Stimulated activated CD8-positive, alpha-beta memory T cell treated with anti-CD3 and anti-CD28 coated beads, Interleukin-4, amount 100 ng/mL, for 1 hour (primary cell): ENCODE measurements at places on chromosomes 7 and 10.

- no peak for DNase-seq
Observed at GRCh38 chr7:151597541-151598444, 78.1 kb upstream of the RHEB start.

GRCh38 chr10:105262666-105263065, 621.6 kb downstream of the SORCS3 start:
- no peak for DNase-seq

DNA sequence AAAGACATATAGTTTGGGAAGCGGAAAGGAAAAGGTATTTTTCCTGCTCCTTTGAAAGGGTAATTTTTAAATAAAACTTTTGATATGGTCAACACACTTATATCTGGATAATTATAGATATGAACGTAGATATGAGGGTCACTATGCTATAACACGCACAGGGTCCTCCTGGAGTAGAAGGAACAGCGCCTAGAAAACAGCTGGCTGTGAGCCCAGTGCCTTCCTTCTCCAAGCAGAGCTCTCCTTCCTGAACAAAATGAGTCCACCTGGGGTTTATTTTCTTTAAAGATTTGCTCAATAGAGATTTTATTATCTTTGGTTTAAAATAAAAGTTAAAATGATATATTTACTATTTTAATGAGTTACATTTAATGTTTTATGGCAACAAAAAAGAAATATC, 13.1 kb downstream of the STEAP1 start:
- no peak for DNase-seq

- no peak for DNase-seq
Observed at GRCh38 chr10:3499120-3499519, 285.9 kb downstream of the KLF6 start.

GRCh38 chr7:6299774-6300173, 27.4 kb upstream of the CYTH3 start:
- DNase-seq, result no peak

DNA sequence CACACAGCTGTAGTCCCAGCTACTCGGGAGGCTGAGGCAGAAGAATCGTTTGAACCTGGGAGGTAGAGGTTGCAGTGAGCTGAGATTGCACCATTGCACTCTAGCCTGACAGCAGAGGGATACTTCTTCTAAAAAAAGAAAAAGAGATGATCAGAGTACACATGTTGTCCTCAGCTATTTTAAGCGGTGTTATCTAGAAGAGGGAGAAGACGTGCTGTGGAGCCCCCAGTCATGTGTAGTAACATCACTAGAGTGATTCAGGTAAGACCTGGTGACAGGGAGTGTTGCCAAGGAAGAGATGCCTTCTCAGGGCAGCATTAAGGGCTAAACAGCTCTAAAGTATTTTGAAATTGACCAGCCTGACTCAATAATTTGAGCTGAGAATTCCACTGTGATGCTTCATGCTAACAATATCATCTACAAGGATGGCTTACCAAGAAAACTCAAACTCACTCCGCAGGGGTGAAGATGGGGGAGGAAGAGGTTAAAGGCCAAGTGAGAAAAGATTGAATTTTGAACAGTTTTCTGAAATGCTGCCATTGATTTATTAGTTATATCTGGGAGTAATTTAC, 97.4 kb downstream of the KLF6 start:
- no peak for DNase-seq

GRCh38 chr10:87506956-87507355, 2.3 kb downstream of the MINPP1 start:
- no peak for DNase-seq

GRCh38 chr10:12873172-12873571, 128.3 kb downstream of the CCDC3 start:
- DNase-seq, result no peak

DNA sequence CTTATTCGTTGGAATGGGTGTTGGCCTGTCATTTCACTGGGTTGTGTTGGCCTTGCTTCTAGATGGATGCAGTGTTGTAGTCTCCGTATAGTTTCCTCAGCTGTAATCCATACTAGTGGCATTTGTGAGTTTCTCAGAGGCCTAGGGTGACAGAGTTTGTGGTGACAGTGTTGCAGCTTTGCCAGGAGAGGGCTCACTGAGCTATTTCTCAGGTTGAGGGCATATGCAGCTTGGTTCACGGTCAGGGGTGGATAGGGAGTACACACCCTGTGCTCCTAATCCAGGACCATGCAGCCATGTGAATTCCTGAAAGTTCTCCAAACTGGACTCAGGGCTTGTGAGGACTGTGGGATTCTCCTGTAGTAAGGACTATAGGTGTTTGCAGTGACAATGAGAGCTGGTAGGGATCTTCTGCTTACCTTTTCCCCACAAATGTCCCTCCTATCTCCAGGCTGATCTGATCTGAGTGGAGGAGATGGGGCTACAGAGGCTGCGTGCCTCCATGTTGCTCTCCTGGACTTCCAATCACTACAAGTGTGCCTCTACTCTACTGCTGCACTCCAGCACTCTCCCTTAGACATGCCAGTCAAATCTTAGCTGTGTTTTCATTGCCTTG, 229.0 kb downstream of the STK31 start:
- DNase-seq, result no peak

DNA sequence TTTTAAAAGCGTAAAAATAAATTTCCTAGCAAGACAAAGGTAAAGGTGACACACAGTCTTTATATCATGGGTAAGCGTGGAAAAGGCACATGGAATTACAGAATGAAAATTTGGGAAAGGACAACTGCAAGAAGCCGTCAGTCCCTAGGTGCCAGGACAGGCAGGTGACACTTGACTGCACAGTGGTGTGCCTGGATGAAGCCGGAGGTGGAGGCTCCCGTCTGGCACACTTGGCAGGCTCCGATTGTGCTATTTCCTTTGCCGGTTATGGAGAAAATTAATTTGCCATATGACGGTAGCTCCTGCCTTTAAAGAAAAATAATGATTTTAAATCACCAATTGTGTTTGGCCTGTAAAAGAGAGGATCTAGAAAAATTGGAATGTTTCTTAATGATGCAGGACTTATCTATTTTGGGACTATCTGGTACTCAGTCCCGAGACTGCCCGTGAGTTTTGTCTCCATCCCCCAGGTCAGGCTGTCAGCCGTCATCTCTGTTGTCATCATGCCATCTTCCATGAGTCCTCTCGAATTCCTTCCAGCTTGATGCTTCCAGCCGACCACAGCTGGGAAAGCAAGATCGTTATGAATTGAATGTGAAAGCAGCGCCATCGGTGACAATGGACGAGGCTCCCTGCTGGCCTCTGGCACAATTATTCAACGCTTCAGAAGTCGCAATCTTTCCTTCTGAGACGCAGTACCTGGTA, 56.2 kb upstream of the MGMT start:
- no peak for DNase-seq

DNA sequence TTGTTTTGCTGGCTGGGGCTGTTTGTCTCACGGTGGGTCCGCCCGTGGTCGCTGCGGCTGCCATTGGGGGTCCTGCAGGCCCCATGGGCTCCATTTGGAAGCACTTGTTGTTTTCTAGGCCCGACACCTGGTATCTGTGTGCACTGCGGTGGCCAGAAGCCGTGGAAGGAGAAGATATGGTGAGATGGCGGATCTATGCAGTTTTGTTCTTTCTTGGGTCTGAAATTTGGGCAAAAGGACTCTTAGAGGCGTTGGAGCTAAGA, 109.5 kb upstream of the SHH start:
- no peak for DNase-seq

- no peak for DNase-seq
Observed at GRCh38 chr10:52256832-52257691, 57.0 kb upstream of the DKK1 start.

GRCh38 chr7:16637379-16637778, 8.2 kb downstream of the ANKMY2 start:
- no peak for DNase-seq

DNA sequence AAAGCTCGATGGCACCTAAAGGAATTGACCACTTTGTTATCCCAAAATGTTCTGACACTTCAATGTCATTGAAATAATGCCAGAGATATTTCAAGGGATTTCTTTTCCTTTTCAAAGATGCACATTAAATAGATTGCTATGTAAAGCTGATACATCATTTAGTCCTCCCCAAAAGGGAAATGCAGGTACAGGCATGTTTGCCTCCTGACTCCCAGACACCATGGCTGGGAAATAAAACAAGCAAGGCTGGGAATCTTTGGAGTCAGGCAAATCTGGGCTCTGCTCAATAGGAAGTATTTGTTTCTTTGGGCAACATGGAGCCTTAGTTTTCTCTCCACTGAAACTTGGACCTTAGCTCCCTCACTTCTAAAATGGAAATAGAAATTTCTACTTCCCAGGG, 230.8 kb upstream of the LRRTM3 start:
- no peak for DNase-seq

DNA sequence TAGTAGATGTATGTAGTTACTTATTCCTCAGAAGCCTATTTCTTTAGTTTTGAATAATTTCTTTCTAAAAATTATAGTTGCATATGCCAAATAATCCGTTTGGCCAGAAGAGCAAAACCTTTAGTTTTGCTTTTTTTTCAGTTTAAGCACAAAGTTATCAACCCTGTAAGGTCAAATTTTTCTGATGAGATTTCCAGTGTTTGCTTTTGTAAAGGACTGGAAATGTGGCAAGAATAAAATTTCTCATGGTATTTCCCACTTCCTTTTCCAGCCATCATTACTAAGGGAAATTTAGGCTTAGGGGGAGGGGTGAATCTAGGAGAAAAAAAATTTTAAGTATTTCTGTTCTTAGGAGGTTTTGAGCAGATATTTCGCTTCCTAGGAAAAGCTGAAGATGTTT, 7.6 kb downstream of the CALD1 start:
- DNase-seq, result no peak

DNA sequence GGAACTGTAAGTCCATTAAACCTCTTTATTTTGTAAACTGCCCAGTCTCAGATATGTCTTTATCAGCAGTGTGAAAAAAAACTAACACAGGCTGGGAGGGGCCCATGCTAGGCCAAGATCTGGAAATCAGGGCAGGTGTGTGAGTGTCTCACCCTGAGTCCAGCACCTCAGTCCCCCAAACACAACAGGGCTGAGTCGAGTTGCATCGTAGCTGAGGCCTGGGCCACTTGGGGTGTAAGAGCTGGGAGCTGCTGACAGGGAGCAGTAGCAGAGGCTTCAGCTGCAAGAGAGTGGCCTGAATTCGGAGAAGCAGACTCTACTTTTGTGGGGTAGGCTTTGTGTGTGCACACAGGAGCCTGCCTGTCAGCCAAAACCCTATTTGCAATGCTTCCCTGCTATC, 553.1 kb downstream of the PTPRN2 start:
- no peak for DNase-seq

GRCh38 chr7:48742079-48742798, 182.1 kb upstream of the CDC14C start:
- no peak for DNase-seq

DNA sequence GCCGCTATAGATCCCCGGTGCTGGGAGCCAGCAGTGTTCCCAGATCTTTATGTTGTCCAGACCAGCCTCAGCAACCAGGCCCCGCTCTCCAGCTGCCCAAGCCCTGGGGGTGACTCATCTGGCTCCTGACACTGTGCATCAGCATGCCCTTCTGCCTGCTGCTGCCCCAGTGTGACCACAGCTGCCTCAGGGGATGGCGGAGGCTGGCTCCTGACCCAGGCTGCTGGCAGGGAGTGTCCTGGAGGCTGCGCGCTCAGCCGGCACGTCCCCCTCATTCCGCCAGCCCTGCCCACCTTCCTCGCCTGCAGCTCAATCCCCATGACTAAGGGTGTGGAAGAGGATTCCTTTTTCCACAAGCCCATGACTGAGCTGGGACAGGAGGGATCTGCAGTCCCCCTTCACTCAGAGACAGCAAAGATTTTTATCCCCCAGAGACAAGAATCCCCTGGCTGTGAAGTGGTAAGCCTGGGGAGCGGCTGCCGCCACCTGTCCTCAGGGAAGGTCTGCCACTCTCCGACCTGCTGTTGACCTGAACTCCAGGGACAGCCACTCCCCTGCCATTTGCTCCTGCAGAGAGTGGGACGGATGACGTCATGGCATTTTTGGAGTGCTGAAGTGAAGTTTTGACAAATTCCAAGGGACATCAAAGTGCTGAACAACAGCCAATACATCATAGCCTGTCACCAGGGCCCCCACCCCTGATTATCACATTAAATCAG, 182.8 kb upstream of the BMPER start:
- no peak for DNase-seq

GRCh38 chr7:32891043-32891799, at the start of gene KBTBD2:
Gene KBTBD2 (minus strand): TSS chr7:32891760. CDS start chr7:32879604, 12,156 bp downstream.
- peak; percentile 65 for DNase-seq

DNA sequence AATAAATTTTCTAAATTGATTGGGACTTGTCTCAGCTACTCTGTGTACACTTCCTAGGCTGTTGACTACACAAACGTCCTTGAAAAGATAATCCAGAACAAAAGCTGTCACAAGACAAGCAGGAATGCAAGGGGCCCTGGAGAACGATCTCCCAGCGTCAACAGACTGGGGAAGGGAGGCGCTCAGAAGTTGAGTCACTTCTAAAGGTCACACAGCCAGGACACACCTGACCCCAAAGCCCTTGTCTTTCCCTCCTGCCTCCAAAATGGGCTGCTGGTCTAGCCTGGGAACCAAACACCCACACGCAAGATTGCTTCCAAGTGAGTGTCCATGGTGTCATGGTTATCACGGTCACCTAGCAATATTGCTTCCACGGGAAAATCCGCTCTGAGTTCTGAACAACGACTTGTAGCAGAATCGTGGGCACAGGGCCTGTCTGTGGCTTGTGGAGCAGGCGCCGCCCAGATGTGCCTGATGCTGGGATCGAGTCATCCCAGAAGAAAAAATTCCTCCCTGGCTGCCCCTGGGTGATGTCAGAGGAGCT, 49.8 kb downstream of the SPOCK2 start:
- no peak for DNase-seq

DNA sequence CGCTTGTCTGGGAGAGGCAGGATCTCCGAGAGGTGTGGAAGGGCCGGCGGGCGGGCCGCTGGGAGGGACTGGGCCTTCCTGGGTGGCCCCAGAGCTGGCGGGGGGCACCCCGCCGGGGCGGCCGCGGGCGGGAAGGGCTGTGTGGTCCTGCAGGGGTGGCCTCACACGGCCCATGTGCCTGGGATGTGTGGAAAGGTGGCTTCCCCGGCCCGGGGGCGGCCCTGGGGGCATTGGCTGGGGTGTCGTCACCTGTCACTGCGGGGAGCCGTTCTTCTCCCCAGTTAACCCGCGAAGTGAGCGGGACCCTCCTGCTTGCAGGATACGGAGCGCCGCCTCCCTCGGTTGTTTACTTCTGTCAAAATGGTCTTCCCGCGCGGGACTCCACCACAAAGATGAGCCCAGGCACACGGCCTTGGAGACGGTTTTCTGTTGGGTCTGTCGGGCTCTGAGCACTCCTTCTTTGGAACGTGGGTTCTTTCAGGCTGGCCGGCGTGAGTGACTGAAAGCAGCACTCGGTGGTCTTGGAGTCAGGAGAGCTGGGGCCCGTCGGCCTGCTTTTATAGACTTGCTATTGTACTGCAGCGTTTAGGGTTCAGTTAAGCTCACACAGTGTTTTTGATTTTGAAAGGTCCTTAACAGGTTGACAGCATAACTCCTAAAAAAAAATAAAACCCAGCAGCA, 700 bp downstream of the SMC3 start:
- no peak for DNase-seq

- DNase-seq, result no peak
Observed at GRCh38 chr10:35640951-35641675, 983 bp downstream of the FZD8 start.
